Fibroblast of skin of right quadriceps (primary cell): ENCODE measurements at places on chromosomes 3 and 15.
A peak's percentile ranks its signal among the peaks of the same experiment; 100 is the strongest.

DNA sequence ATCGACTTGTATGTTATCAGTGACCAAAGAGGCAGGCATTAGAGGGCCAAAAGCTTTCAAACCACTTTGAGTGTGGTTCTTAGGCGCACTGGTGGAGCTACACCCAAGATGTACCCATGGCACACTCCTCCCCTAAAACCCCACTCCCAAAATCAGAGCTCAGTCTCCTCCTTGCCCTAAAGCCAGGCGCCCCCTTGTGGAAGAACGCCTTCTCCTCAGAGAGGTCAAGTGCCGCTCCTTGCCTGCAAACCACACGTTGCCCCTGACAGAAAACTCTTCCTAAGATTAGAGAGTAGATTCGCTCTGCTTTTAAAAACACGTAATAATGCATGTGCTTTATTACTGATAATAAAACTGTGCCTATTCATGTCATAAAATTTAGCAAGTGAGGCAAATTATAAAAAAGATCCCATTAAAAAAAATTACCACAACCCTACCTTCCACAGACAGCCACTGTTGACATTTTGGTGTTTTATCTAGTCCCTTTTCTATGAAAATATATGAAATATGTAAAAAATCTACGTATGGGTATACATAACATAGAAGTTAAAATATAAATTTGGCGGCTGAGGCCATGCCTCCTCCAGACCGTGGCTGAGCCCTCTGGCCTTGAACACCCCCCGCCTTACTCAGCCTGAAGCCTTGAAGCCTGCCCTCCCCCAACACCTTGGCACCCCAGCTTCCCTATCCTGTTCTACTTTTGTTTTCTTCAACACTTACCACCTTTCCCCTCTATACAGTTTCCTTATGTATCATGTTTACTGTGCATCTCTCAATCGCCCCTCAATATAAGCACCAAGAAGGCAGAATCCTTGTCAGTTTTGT, 33.5 kb downstream of the BCL2L10 start:
- DNase-seq: peak; percentile 54

GRCh38 chr15:88704791-88705768, 66.3 kb downstream of the ISG20 start:
- peak; percentile 69 for DNase-seq

- peak; percentile 30 for DNase-seq
Observed at GRCh38 chr3:123392871-123393620, 55.8 kb downstream of the ADCY5 start.

- no peak for DNase-seq
Observed at GRCh38 chr3:134083008-134083407, 53.3 kb upstream of the SLCO2A1 start.

DNA sequence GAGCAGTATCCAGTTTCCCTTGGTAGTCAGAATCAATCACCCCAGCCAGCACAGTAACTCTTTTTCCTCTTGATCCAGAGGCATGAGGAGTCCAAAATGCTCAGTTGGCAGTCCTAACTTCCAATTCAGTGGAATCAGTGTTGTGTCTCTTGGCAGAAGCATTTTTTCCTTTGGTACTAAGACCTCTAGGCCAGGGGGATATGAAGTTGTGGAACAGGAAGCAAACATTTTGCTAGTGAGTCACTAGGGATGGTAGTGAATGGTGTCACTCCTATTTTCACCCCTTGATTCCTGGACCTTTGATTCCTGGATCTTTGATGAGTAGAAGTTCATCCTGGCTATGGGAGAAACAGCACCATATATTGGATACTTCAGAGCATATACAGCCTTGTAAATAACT, 70.5 kb upstream of the ALDH1A3 start:
- peak; percentile 12 for DNase-seq

GRCh38 chr15:42046597-42046996, 25.8 kb upstream of the PLA2G4E start:
- no peak for DNase-seq

- DNase-seq: peak; percentile 94
Observed at GRCh38 chr15:62624547-62625378, 417.8 kb upstream of the TPM1 start.

DNA sequence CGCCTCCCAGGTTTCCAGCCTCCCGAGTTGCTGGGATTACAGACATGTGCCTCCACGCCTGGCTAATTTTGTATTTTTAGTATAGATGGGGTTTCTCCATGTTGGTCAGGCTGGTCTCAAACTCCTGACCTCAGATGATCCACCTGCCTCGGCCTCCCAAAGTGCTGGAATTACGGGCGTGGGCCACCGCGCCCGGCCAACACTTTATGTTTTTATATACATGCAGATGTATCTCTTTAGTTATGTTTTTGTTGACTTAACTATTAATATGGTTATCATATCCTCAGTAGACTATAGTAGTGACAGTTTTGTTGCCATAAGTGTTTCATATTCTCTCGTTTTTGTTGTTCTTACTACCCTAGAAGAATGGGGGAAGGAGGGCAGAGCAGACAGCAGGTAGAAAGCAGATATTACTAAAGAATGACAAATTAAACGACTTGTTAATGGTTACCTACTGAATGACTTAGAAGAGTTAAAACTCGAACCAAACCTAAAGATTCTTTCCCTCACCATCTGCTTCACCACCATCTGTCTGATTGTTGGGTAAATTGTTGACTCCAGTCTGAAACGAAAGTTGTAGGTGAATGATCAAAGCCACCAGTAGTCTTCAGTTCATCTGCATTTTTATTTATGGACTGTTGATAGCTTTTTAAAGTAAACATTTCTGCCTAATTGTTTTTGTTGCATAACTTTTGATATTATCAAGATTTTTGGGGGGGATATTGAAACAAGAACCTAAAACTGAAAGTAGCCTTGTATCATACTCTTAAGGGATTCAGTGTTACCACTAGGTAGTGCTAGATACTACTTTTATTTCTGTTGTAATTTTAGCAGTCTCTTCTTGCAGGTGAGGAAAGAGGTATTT, 89.3 kb downstream of the RASA2 start:
- peak; percentile 10 for DNase-seq

GRCh38 chr15:92101708-92102394, 248.3 kb downstream of the SLCO3A1 start:
- no peak for DNase-seq

DNA sequence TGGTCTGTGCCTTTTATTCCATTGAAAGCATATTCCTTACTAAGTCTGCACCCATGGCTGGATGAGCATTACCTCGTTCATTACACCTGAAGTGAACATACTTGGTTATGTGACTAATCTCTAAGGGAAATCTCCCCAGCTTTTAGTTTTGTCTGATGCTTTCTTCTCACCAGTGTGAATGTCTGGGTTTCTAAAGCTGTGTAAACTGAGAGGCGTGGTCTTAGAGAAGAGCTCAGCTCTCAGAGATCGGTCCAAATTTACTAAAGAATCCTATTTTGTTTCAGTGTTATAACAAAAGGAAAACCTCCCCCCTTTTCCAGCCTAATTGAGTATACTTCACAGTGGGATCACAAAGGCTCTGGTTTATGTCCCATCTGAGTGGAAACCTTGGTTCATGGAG, 352.3 kb downstream of the PTPRG start:
- no peak for DNase-seq

DNA sequence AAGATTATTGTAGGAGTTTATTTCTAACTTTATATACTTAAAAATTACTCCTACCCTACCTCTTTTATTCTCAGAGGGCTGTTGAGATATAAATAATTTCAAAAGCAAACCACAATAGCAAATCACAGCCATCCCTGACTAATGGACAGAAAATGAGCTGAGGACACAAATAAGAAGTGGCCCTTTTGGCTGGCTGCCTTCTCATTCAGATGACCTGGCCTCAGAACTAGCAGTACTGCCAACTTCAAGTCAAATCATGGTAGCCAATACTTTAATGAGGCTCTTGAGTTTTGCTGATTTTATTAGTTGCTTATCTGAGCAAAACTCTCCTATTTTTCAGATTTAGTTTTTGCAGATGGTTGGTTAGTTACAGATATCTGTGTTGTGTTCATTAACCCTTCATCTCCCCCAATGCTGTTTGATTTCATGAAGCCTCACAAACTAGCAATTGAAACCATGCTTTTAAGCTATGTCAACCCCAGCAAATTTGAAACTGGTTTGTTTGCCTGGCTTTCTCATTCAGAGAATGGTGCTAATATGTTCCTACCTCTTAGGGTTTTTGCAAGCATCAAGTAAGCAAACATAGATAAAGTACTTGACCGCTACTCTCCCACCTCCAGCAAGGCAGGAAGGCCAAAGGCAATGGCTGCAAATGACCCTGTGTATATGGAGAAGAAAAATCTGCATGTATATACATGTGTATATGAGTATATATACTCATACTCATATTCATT, 73.4 kb upstream of the HACD2 start:
- peak; percentile 71 for DNase-seq

GRCh38 chr3:169661361-169662131, 2.0 kb downstream of the MECOM start:
- no peak for DNase-seq

- DNase-seq: no peak
Observed at GRCh38 chr3:70040386-70040785, 40.9 kb downstream of the SAMMSON start.

DNA sequence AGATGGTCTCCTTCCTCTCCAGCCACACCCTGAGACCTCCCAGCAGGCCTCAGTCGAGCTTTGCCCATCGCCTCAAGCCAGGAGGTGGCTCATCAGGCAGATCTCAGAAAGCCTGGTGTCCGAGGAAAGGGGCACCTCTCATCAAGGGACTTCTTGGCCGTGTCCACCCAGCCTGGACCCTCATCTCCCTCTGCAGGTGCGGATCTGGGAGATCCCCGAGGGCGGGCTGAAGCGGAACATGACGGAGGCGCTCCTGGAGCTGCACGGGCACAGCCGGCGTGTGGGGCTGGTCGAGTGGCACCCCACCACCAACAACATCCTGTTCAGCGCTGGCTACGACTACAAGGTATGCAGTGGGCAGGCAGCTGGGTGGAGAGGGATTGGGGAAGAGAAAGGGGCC, 110.2 kb downstream of the ANP32A start:
- DNase-seq: no peak

- DNase-seq: peak; percentile 64
Observed at GRCh38 chr15:91867581-91868026, 14.1 kb downstream of the SLCO3A1 start.

GRCh38 chr15:73341886-73342600, 26.7 kb downstream of the HCN4 start:
- DNase-seq: no peak

GRCh38 chr3:120894316-120895057, 13.5 kb upstream of the STXBP5L start:
- DNase-seq: peak; percentile 2

DNA sequence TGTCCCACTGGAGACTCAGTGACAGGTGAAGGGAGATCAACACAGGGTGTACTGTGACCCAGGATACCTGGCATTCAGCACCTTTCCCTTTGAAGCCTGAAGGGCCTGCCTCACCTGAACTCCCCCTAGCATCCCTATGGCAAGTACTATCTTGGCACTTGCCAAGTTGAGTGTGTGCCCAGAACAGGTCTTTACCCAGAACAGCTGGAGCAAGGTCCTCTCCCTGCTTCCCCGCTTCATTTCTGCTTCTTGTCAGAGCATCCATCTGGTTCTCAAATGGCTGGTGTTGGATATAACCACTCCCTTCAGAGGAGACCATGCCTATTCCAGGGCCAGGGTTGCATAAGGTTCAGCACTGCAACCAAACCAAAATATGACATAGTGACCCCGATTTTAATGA, 73.0 kb downstream of the FAM43A start:
- no peak for DNase-seq

DNA sequence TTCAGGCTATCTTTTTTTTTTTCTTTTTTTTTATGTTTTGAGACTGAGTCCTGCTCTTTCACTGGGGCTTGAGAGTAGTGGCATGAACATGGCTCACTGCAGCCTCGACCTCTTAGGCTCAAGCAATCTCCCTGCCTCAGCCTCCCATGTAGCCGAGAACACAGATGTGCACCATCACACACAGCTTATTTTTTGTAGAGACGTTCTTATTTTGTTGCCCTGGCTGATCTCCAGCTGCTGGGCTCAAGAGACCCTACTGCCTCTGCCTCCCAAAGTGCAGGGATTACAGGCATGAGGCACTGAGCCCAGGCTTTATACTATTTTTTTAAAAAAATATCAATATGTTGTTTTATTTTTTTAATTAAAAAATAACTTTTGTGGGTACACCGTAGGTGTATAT, 467.3 kb downstream of the CADM2 start:
- no peak for DNase-seq

GRCh38 chr3:172359231-172359630, 89.0 kb downstream of the GHSR start:
- DNase-seq: no peak

DNA sequence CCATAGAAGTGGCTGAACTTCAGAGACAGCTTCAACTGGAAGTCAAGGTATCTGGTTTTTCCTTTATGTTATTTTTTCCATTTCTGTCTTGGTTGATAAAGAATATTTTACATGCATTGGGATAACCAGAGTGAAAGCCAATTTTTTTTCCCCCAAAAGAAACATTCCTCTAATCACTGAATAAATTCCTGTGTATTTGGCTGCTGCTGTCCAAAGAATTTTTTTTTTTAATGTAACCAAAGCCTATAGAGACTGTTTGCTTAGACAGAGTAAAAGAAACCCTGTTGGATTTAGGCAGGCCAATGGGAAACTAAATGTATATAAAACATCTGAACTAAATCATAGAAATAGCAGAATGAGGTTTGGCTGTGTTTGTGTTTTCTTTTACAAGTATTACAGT, 75.2 kb downstream of the CGNL1 start:
- no peak for DNase-seq

GRCh38 chr15:34808016-34808415, 12.7 kb upstream of the ACTC1 start:
- DNase-seq: peak; percentile 36
